ENCODE measurements at places on chromosomes 6 and 20. TPM values are rescaled to one million over a fixed set of nuclear protein-coding genes. Genes with fewer than 3 reads are reported as not detected.

TUBB2B gene
- 15.7 TPM for polyA plus RNA-seq

C6orf132 gene
- 1.1 TPM for polyA plus RNA-seq

EGFL8 gene
- 3.1 TPM for polyA plus RNA-seq

ZNF292 gene
- polyA plus RNA-seq = 2.5 TPM

GPLD1 gene
- polyA plus RNA-seq = 1.2 TPM

GABRR2 gene
- 0.21 TPM for polyA plus RNA-seq

PTK6 gene
- 2.2 TPM for polyA plus RNA-seq

MTFR2 gene
- polyA plus RNA-seq = 11.8 TPM

PPP1R3G gene
- 0.49 TPM for polyA plus RNA-seq

CGA gene
- polyA plus RNA-seq = not detected

DNA sequence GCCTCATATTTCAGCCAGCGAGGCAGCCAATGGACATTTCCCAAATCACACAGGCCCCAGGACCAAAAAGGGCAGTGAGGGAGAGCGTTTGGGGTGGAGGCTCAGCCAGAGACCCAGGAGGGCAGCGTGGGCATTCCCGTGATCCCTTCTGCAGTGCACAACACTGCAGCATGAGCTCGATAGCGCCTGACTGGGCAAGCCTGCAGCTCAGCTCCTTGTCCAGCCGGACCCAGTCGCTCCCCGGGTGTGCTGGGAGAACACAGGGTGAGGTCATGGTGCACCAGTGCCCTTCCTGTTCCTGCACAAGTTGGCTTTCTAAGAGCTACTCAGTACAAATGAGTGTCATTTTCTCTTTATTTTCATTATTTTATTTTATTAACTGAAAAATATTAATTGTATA, 5.9 kb downstream of the TTLL2 start:
- DNase-seq = no peak

GRCh38 chr20:44111712-44112335, 75.2 kb downstream of the JPH2 start:
- no peak for DNase-seq

GRCh38 chr6:33790379-33790778, 1.4 kb upstream of the LEMD2 start:
- no peak for DNase-seq

- no peak for DNase-seq
Observed at GRCh38 chr6:29995340-29995777, 53.0 kb downstream of the HLA-A start.

DNA sequence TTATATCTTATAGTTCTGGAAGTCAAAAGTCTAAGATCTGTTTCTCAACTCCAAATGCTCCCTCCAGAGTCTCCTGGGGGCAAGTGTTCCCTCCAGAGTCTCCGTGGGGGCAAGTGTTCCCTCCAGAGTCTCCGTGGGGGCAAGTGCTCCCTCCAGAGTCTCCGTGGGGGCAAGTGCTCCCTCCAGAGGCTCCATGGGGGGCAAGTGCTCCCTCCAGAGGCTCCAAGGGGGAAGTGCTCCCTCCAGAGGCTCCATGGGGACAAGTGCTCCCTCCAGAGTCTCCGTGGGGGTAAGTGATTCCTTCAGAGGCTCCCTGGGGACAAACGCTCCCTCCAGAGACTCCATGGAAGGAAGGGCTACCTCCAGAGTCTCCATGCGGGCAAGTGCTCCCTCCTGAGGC, 34.0 kb upstream of the THBS2 start:
- no peak for DNase-seq

DNA sequence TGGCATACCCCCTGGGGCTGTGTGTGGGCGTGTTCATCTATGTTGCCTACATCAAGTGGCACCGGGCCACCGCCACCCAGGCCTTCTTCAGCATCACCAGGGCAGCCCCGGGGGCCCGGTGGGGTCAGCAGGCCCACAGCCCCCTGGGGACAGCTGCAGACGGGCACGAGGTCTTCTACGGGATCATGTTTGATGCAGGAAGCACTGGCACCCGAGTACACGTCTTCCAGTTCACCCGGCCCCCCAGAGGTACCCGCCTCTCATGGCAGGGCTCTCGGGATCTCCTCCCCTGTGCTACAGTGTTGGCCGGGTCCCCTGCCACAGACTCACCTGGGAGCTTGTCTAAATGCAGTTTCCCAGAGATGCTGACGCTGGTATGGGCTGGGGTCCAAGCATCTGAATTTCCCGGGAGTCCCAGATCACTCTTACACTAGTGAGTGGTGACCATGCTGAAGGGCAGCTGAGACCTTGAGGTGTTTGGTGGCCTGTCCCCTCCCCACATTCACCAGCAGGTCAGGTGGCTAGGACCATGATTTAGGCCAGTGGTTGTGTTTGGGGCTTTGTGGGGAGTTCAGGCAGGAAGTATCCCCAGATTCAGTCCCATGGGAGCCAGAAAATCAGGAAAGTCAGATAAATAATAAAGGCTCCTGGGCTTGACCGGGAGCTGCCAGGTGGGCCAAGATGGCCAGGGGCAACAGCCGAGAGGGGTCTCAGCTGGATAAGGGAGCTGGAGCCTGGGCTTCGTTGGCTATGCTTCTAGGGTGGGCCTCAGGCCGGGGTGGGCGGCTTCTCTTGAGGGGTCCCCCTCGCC, 11.8 kb downstream of the ENTPD6 start:
- no peak for DNase-seq

GRCh38 chr6:51502996-51503395, 584.4 kb downstream of the PKHD1 start:
- DNase-seq = no peak

DNA sequence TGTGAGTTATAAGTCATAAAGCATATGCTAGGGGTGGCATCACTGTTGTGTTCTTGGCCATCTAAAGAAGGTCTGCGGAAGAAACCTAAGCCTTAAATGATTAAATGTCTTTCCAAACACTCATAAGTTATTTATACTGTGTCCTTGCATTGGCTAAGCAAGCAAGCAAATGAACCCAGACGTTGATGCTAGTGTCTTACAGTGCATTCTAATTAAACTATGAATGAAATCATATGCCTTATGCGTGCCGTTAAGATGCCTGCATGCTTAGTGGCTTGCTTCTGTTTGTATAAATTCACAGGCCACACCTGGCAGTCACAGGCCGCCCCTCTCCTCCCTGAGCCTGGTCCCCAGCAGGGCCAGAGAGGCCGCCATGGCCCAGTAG, 49.9 kb downstream of the RIN2 start:
- no peak for DNase-seq

- DNase-seq = no peak
Observed at GRCh38 chr6:25354078-25354932, 75.1 kb downstream of the CARMIL1 start.

- no peak for DNase-seq
Observed at GRCh38 chr6:124490122-124490521, 472.1 kb upstream of the RNF217 start.

DNA sequence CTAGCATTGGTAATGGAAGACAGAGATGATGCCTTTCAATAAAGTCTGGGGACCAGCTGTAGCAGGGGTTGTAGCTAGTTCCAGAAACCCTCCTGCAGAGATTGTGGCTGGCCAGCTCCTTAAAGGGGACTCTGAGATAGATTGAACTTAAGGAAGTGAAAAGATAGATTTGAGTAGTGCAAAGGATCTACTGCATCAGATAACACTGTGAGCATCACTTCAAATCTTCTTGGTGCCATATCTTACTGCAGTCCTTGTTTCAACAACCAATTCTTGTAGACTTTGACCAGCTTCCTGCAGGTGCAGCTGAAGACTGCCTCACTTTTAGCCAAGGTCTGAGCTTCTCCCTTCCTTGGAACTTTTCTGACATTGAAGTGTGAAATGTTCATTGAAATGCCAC, 14.8 kb upstream of the CEP162 start:
- DNase-seq = no peak

DNA sequence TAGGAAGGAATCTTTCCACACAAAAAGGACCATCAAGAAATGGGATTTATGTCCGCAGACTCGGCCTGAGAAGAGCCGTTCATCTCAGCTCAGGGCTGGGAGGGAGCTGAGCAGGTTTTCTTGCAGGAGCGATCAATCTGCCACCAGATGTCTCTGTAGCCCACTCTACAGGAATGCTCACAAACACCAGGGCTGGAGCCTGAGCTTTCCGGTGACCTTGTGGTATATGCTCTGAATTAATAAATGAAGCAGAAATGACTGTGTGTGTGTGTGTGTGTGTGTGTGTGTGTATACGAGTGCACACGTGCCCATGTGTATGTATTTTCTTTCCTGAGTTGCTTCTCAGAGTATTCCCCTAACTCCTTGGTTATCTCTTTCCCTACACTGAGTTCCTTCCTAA, 12.0 kb downstream of the CD83 start:
- peak; percentile 51 for DNase-seq

GRCh38 chr20:32040142-32040953, 11.7 kb upstream of the HCK start:
- DNase-seq = no peak

DNA sequence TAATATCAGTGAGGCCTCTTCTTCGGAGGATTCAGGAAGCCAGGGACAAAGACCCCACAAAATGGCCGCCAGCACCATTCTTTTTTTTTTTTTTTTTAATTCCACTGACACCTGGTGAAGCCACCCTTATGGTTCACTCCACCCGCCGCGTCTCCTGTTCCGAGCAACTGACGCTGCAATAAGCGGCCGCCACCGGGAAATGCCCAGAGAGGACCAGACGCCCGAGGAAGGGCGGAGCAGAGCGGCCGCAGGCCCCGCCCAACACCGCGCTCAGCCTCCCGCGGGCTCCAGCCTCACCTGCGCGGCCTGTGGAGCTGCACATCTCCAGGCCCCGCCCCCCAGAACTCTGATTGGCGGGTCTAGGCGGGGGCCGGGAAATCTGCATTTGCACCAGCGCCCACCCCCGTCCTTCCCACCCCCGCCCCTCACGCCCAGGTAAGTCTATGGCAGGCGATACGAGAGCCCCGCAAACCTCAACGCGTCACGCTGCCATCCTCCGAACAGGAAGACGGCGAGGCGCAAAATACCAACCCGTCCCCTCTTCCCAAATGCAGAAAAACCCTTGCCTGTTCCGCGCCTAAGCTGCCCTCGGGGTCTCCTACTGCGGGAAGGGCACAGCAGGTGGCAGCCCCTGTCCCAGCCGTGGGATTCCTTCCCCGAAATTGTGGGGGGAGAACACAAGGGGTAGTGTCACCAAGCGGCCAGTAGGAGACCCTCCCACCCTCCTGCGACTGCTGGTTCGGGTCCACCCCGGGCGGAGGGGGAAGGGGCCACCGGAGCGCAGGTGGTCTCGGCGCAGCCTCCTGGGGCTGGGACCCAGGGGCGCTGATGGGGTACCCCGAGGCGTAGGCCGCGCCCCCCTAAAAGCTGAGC, 960 bp downstream of the ATP9A start:
- DNase-seq = peak; percentile 72

GRCh38 chr20:9082741-9083140, 13.9 kb downstream of the PLCB4 start:
- no peak for DNase-seq

GRCh38 chr6:156840606-156841005, 63.4 kb downstream of the ARID1B start:
- no peak for DNase-seq

DNA sequence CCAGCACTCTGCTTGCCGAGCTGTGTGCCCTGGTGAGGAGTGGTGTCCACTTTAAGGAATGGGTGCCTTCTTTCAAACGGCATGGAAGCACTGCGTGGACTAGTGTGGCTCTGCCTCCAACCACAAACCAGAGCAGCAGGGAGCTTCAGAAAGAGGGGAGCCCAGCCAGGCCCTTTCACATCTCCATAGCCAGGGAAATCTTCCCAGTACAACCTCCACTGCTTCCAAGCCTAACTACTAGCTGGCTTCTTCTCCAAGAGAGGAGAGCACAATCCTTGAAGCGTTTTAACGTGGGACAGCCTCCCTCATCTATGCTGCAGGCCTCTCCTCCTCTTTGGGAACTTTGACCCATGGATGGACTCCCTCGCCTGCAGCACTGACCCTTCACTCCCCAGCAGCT, 26.7 kb downstream of the TNXB start:
- DNase-seq = no peak

GRCh38 chr20:56392881-56393482, 537 bp downstream of the CSTF1 start:
- DNase-seq = no peak

GRCh38 chr6:90126839-90127238, 169.8 kb downstream of the BACH2 start:
- DNase-seq = no peak

DNA sequence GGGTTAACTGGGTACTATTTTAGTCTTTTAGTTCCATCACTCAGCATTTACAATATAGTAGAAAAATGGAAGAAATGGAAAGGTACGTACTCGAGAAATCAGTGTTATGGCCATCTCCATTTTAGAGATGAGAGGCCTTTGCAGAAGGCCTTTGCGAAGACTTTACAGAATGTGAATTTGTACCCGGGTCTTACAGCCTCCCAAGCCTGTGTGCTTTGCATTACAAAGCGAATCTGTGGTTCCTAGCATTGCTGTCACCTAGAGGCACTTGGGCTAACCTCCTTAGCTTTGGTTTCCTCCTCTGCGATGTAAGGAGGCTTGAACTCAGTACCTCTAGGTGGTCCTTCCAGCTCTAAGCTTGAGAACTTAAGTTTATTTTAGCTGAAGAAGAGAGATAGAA, 10.9 kb downstream of the VAPB start:
- no peak for DNase-seq

GRCh38 chr6:3965071-3965718, 113.7 kb downstream of the FAM217A start:
- no peak for DNase-seq

GRCh38 chr6:46137387-46137786, 7.6 kb downstream of the ENPP4 start:
- DNase-seq = no peak

DNA sequence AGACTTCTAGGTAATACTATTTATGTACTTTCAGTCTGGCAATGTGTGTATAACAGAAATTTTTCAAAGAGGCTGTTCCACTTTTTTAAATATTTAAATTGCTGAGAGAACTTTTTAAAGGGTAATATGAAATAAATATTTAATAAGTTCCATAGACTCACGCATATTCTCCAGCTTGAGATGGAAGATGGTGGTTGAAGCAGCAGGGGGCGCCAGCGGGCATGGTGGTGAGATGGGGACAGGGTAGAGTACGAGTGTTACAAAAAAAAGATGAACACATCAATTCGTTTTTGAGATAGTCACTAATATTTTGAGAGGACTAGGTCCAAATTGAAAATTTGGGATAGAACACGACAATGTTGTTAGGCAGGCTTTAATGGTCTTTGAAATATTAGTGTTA, 68.4 kb downstream of the RSPO3 start:
- peak; percentile 31 for DNase-seq

DNA sequence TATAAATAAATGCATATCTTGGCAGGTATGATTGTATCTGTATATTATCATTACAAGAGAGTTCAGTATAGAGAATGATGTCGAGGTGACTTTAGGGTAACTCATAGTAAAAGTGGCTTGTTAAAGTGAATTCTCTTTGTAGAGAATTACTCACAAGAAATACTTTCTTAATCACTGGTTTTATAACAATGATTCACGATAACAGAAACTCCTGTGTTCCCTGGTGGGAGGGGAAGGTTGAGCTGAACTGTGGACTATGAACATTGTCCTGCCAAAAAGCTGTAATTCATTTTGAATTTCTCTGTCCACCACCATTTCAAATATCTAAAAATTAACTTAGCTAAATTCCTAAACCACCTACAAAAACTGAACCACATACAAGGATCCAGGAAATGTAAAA, 7.7 kb downstream of the TPMT start:
- DNase-seq = no peak
